ENCODE measurements at places on chromosomes 6 and 20.
A peak's percentile ranks its signal among the peaks of the same experiment; 100 is the strongest.

GRCh38 chr6:36340618-36341454, 4.1 kb upstream of the BNIP5 start:
- peak; percentile 52 for DNase-seq

DNA sequence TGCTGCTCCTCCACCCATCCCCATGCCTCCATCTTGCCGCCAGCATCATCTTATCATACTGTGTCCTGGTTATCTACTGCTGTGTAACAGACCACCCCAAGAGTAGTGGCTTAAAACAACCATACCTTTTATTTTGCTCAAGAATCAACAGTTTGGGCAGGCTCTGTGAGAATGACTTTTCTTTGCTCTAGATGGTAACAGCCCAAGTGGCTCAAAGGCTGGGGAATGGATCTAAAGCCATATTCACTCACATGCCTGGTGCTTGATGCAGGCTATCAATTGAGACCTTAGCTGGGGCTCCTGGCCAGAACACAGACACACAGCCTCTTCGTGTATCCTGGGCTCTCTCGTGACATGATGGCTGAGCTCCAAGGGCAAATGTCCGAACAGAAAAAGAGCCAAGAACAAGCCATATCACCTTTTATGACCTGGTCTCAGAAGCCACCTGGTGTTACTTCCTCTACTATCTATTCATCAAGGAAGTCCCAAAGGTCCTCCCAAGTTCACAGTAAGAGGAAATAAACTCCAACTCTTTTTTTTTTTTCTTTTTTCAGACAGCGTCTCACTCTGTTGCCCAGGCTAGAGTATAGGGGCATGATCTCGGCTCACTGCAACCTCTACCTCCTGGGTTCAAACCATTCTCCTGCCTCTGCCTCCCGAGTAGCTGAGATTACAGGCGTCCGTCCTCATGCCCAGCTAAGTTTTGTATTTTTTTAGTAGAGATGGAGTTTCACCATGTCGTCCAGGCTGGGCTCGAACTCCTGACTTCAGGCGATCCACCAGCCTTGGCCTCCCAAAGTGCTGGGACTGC, 159.3 kb upstream of the JARID2 start:
- no peak for DNase-seq

DNA sequence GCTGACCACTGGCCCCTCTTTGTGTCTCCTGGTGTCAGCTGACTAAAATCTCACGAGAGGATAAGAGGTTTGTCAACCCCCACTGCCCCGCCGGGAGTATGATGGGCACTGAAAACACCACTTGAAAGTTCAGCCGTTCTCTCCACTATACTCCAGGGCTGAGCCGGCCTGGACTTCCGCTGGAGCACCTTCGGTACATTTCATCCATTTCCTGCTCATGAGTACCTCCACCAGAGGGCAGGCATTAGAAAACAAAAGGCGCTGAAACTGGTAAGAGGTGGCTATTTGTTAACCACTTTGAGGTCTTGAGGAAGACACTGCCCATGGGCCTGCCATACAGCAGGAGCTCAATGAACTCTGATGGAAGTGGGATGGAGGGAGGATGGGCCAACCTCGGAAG, 17.9 kb upstream of the ANKRD60 start:
- no peak for DNase-seq

- peak; percentile 45 for DNase-seq
These were observed 61.3 kb downstream of the TRERF1 start for GRCh38 chr6:42390228-42390934.

GRCh38 chr6:34145161-34146020, 496 bp downstream of the GRM4 start:
- peak; percentile 20 for DNase-seq

GRCh38 chr20:17708675-17709360, 9.1 kb downstream of the BANF2 start:
- no peak for DNase-seq

- peak; percentile 45 for DNase-seq
These were observed 7.3 kb upstream of the SIRPG start for GRCh38 chr20:1664911-1665310.

- no peak for DNase-seq
These were observed 2.0 kb downstream of the FGD2 start for GRCh38 chr6:37007340-37008043.

GRCh38 chr6:65123521-65123920, 583.5 kb downstream of the EYS start:
- DNase-seq, result no peak

- DNase-seq, result no peak
These were observed 24.3 kb downstream of the TUBB2B start for GRCh38 chr6:3202999-3203696.

- DNase-seq, result no peak
These were observed 37.9 kb downstream of the SPATA2 start for GRCh38 chr20:49877386-49877921.

DNA sequence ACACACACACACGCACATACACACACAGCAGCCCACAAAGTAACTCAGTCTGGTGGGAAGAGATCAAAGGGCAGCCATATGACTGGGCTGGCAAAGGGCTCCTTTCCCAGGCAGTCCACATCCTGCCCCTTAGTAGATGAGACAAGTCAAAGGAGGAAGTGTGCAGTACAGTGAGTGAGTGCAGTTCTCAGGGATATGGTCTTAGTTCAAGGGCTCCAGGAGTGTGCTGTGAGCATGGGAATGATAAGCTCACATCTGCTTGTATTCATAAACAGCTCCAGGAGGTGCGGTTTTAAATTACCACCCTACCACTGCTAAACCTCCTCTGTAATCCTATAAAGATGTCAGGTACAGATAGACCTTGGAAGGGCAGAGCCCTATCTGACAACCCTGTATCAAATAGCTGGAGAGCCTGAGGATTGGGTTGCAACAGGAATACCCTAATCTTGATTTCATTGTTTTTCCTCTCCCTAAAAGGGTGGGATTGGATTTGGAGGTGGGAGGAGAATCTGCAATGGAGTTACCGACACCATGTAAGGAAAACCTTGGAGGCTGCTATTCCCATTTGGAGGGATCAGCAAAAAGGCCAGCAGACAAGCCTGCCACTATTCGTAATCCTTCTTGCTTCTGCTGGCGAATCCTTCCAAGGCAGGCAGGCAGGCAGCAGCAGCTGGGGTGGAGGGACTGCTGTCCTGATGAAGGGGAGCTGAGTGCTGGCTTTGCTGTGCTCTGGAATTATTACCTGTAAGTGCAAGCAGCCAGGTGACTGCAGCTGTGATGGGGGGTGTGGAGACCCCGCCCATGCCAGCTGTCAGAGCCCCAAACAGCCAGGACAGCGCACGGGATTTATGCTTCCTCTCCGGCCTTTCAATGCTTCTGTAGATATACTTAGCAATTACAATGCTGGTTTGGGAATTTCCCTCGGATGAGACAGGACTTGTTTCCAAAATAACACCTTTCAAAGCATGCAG, 342.7 kb downstream of the PRL start:
- DNase-seq, result no peak

DNA sequence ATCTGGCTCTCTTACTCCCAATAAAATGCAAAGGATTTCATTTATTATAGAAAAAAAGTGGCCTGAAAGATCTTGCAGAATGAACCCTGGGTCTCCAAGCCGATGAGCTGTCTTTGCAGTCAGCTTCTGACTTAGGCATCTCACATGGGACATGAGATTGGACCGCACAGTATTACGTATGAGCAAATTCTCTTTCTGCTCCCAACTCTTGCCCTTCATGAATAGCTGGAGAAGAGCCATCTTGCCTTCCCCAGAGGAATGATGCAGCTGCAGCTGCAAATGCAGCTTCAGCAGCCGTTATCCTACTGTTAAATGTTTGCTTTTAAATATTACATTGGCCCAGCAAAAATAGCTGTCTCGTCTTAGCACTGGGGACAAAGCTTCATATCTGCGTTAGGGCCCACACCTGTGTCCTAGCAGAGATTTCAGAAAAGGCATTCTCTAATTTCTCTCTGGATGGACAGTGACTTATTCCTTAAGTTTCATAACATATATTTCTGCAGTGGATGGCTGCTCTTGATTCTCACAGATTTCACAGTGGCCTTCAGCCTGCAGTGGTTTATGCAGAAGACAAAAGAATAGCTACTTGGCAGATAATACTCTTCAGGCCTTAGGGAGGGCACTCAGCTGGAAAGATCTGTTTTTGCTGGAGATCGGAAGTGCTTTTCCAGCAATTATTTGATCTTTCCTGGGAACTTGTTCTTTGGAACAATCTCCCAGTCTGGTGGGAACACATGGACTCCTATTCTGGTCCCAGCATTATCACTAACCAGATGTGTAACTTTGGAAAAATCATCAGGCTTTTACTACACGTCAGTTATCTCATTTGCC, 129.2 kb downstream of the FYN start:
- DNase-seq, result no peak

GRCh38 chr6:80789912-80790570, 683.6 kb downstream of the BCKDHB start:
- DNase-seq, result no peak

DNA sequence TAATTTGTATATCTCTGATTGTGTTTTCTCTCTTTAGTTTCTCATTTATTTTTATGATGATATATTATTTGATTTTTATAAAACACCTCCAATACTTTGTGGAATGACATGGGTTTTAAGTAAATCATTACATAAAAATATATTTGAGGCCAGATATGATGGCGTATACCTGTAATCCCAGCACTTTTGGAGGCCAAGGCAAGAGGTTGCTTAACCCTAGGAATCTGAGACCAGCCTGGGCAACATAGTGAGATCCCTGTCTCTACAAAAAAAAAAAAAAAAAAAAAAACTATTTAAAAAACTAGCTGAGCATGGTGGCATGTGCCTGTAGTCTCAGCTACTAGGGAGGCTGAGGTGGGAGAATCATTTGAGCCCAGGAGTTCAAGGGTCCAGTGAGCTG, 87.3 kb downstream of the BMP6 start:
- DNase-seq, result no peak

DNA sequence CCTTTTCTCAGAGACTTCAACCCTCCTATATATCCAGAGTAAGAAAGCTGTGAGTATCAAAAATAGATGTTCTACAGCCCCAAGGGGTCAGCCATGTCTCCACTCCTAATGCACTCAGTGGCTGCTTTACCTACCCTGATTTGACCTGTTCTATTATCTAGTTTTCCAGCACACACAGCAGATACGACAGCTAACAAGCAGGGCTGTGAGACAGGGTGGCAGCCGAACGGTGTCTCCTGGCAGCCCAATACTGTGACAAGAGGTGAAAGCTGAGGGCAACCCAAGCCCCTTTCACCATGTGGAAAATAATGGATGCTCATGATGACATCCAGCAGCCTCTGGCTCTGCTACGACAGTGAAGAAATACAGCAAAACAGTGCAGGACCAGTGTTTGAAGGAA, 67.9 kb downstream of the KIF13A start:
- DNase-seq, result no peak

GRCh38 chr6:82248273-82248735, 760 bp upstream of the IBTK start:
- DNase-seq, result no peak

GRCh38 chr6:41917528-41917927, 3.4 kb downstream of the MED20 start:
- DNase-seq, result no peak

- DNase-seq, result no peak
These were observed 6.3 kb upstream of the RAMACL start for GRCh38 chr6:166592821-166593220.

GRCh38 chr6:130282234-130282995, 59.7 kb upstream of the SAMD3 start:
- no peak for DNase-seq

GRCh38 chr6:139423037-139423703, 48.7 kb upstream of the CITED2 start:
- no peak for DNase-seq

DNA sequence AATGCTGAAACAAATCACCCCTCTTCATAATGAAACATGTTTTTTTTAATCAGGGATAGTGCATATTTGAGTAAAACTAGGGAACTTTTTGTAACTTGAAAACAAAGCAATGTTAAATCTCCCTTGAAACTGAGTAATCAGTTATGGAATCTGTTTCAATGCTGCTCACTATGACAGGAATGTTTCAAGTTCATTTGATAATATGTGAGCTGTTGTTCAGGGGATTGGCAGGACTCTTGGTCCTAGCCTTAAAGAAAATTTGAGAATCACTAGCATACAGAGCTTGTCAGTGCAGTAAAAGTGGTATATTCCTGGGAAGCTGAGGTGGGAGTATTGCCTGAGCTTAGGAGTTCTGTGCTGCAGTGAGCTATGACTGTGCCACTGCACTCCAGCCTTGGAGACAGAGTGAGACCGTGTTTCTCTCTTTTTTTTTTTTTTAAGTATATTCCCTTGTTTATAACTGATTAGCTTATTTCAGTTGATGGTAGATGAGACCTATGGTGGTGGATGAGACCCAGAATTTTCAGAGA, 21.6 kb upstream of the CALHM6 start:
- DNase-seq, result no peak

GRCh38 chr20:21203088-21203656, 77.3 kb downstream of the KIZ start:
- DNase-seq, result no peak

DNA sequence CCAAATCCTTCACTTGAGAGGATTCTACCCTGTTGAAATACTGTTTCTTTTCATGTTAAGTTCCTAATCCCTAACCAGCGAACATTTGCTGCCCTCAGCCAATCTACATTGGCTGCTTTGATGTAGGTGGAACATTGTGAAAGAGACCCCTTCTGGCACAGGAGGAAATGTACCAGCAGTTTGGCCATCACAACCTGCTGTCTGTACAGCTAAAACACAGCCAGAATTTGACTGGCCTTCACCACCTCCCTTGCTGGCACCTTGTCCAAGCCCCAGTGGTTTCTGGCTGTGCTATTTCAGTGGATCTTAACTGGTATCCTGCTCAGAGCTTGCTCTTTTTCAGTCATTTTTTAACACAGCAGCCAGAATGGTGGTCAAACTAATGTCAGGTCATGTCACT, 202.1 kb upstream of the EPHA7 start:
- DNase-seq, result no peak

DNA sequence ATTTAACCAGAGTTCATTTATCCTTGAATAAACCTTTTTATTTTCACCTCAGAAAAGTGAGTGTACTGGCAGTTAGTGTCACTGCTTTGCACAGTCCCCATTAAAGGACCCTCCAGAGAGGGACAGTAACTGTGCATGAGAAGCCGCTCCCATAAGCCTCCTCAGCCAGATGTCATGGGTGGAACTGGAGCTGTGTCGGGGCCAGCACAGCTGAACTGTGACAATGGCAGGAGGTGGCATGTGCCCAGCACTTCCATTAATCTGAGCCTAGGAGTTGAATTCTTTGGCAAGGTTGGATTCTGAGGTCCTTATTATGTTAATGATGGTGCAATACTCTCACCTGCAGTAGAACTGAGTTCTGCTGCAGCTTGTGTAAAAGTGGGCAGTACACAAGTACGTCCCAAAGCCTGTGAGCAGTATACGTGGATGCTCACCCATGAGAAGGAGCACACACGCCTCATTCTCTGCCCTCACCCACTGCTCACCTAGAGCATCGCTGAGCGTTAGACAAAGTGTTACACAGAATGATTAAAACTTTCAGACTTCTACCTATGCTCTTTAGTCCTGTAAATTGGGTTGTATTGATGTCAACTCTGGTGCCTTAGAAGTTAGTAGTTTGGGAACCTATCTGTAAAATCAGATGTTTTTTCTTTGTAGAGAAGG, 11.9 kb upstream of the CSE1L start:
- DNase-seq, result no peak

Data from stimulated activated CD8-positive, alpha-beta memory T cell treated with anti-CD3 and anti-CD28 coated beads, Interleukin-4, amount 100 ng/mL, for 24 hours (primary cell).